ENCODE measurements at places on chromosomes 6 and 20.

DNA sequence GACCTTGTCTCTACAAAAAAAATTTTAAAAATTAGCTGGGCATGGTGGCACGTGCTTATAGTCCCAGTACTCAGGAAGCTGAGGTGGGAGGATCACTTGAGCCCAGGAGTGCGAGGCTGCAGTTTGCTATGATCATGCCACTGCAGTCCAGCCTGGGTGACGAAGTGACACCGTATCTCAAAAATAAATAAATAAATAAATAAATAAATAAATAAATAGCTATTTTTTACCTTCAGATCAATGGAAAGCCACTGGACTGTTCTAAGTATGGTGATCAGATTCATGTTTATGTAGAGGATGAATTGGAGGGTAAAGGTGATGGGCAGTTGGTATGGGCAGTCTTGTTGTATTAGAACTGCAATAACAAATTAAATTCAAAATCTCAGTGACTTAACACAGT lies 24.0 kb downstream of the DSTN start:
- DNase-seq: no peak

GRCh38 chr6:36033935-36034334 lies 6.3 kb downstream of the MAPK14 start:
- no peak for DNase-seq

DNA sequence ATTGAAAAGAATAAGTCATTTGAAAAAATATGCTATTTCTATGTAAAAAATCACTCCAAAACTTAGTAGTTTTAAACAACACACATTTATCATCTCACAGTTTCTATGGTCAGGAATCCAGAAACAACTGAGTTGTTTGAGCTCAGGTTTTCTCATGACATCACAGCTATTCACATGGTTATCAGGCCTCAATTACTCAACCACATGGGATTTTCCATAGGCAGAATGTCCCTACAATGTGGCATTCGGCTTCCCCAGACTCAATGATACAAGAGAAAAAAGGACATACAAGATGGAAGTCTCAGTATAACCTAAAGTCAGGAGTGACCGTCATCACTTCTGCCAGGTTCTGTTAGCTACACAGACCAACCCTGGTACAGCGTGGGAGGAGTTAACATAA lies 3.4 kb upstream of the SLC35D3 start:
- no peak for DNase-seq

DNA sequence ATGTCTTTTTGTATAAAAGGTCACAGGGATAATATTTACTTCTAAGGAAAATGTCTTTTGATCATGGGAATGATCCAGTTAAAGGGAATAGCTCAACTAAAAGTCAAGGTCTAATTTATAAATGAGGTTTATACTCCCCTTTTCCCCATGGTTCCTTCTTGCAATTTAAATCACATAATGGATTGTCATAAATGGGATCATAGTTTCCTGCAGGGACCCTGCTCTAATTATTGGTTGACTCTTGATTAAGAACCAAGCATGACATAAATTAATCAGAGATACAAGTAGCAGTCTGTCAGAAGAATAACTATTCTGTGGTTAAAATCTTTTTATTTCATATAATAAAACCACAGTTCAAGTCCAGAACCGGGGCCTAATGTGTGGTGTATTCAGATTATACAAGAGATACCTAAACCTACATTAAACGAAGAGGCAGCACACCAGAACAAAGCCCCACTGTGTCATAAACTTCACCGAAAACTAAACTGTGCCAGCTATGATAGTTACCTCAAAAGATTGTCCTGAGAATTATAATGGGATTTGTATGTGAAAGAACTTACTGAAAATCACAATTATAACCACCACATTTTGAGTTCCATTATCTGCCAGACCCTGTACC lies 43.0 kb upstream of the CD83 start:
- DNase-seq: no peak

DNA sequence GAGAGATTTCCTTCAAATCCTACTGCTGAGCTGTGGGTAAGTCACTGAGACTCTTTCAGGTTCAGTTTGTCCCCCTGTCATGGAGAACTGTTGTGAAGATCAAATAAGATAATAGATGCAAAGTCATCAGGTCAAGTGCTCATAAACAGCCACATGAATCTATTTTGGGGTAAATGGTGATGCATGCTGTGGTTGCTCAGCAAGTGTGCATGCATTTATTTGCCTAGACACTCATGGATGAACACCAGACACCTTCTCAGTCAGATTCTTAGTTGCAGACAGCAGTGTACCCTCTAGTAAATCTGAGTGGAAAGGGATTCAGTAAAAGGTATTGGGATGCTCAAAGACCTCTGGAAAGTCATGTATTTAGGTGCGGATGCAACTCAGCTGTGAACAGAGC lies 168.0 kb upstream of the FOXA2 start:
- no peak for DNase-seq

- no peak for DNase-seq
Observed at GRCh38 chr6:170497841-170498301, 55.2 kb downstream of the PSMB1 start.

DNA sequence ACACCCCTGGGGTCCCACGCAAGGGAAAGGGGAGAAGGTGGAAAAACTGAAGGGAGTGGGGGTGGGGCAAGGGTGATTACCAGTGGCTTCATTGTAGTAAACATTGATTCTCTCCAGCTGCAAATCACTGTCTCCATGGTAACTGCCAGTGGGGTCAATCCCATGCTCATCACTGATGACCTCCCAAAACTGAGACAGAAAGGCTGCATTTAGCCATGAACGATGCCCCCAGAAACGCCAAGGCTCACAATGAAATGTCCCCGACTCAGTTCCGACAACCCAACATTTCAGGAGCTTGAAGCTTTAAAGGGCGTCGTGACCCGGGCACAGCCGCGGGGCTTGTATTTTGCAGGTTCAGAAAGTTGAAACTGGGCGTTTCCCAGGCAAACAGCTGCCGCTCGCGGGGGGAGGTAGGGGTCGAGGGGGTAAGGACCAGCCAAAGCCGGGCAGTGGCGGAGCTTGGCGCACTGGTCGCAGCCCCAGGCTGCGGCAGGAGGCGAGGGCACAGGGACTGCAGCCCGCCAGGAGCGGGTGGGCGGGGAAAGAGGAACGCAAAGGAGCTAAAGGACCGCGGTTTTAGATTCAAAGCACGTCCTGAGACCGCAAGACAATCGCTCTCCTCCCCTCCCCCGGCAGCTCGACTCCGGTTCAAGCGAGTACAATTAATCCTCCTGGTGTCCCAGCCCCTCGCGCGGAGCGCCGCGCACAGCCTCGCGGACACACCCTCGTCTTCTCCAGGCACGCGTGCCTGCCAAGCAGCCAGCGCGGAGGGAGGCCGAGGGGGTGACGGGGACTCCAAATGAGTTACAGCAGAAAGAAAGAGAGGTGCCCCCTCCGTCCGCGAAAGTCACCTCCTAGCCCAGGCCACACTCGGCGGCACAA lies 731 bp downstream of the TUBB2B start:
- no peak for DNase-seq

DNA sequence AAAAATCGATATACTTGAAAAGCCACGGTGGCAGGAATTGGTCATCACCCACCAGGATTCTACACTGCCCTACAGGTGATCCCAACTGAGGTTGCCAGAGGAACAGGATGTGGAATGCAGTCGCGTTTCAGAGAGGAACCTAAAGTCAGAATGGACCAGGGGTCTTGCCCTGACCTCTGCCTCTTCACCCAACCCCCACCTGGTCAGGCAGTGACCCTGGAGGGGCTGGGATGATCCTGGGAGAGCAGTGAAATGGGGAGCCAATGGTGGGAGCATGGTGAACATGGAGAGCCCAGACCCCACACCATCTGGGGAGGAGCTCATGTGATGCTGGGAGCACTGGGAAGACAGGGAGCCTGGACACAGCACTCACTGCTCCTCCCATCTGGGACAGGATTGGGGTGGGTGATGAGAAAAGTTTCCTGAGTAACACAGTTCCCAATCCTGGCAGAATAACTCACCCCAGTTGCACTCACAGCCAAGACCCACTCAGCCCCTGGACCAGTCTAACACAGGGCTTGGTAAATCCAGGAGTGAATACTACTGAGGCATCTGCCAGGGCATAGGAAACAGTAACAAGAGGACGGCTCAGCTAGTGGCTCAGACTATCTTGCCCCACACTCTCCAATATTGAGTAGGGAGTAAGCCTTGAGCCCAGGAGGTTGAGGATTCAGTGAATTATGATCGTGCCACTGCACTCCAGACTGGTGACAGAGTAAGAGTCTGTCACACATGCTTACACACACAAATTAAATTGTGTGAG lies 1.7 kb upstream of the ULBP2 start:
- no peak for DNase-seq

GRCh38 chr6:146887447-146888077 lies 288.8 kb downstream of the ADGB start:
- no peak for DNase-seq

- no peak for DNase-seq
Observed at GRCh38 chr6:160457823-160458222, 109.6 kb downstream of the SLC22A3 start.

DNA sequence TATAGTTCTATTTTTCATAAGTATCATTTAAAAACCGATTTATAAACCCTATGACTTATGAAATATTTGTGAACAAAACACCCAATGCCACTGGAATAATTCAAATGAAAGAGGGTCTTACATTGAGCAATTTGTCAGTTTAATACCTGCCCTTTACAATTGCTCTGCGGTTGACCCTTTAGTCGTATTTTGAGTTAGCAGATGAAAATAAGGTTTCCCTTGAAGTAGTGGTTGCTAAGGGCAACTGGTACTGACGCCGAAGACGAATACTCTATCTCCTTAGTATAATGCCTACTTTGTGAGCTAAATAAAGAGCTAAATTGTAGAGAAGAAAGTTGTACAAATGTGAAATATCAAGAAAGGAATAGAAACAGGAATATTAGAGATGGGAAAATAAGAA lies 69.4 kb downstream of the KCNQ5 start:
- no peak for DNase-seq
